ENCODE measurements at places on chromosomes 16 and 17. TPM values are rescaled to one million over a fixed set of nuclear protein-coding genes. Genes with fewer than 3 reads are reported as not detected.

DNA sequence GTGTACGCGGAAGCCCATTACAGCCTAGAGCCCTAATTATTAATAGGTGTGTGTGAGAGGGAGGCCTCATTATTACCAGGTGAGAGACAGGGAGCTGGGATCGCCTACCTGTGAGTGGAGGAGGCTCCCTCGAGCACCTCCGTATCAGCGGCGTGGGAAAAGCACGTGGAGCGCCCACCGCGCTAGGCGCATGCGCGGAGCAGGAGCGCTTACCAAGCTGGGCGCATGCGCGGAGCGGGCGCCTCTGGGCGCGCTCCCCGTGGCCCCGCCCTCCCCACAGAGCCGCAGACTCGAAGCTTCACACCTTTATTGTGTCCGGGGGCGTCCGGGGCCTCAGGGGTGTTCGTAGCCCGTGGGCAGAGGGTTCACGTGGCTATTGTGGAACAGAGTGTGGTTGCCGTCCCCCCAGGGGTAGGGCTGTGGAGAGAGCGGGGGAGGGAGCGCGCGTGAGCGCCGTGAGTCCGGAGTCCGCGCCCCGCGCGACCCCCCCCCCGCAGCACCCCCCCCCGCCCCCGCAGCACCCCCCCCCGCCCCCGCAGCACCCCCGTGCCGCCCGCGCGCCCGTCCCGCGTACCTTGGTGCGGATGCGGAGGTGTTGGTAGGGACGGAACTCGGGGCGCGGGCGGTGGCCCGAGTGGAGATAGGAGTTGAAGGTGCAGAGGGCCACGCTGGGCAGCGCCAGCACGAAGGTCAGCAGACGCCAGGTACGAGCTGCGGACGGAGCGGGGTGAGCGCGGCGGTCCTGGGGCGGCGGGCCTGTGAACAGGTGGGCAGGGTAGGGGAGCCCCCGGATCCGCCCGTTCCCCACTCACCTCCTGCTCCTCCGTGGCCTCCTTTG, 500 bp downstream of the COX6A2 start:
- DNase-seq, result no peak
- no peaks in the 10 kb centered on the region for H3K36me3 ChIP-seq
- no peaks in the 10 kb centered on the region for H3K4me1 ChIP-seq
- H3K27me3 ChIP-seq, result peaks cover 7% of the 10 kb centered on the region

DNA sequence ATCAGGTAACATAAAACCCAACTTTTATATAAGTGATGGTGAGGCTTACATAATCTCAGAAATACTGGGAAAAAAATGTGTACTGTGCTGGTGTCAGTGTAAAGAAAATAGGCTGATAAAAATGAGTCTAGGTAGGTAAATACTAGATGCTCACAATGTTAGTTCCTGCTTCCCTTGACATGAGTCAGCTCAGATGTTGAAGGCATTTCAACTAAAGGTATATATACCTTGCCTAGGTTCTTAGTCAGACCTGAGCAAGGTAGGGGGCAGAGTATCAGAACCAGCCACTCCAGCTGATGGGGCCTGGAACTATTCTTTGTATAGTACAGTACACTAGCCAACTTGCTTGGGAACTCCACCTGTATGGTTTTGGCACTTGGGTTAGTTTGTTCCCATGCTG, 51.0 kb upstream of the CA10 start:
- no peak overlapping the region for H3K27ac ChIP-seq
- no peak overlapping the region for H3K4me3 ChIP-seq
- no peaks in the 10 kb centered on the region for H3K36me3 ChIP-seq
- DNase-seq, result no peak
- H3K4me1 ChIP-seq, result no peaks in the 10 kb centered on the region

DNA sequence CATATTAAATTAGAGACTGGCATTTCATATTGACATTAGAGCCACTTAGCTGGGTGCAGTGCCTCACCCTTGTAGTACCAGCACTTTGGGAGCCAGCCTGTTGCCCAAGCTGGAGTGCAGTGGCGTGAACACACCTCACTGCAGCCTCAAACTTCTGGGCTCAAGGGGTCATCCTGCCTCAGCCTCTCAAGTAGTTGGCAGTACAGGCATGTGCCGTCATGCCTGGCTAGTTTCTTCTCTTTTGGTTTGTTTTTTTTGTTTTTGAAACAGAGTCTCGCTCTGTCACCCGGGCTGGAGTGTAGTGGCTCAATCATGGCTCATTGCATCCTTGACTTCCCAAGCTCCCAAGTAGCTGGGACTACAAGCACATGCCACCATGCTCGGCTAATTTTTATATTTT, 8.7 kb downstream of the PPM1E start:
- H3K27ac ChIP-seq, result no peak overlapping the region
- H3K4me3 ChIP-seq, result no peak overlapping the region
- DNase-seq, result no peak
- H3K36me3 ChIP-seq, result no peaks in the 10 kb centered on the region

DNA sequence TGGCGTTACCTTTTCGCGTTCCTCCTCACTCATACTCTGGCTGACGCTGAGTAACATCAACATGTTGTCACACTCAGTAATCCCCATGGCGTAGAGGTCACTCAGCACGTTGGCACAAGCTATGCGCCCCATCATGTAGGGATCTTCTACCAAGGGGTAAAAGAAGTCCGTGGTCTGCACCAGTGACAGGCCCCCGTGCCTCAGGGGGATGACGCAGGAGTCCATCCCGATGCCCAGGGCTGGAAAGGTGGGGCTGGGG, 596 bp downstream of the SEPHS2 start:
- peaks cover 7% of the 10 kb centered on the region for H3K4me1 ChIP-seq
- H3K27me3 ChIP-seq, result no peaks in the 10 kb centered on the region
- peak overlapping the region; percentile 82 for H3K4me3 ChIP-seq
- H3K36me3 ChIP-seq, result no peaks in the 10 kb centered on the region

GRCh38 chr17:27218719-27219488, 75.0 kb upstream of the WSB1 start:
- H3K4me3 ChIP-seq, result no peak overlapping the region
- no peak overlapping the region for H3K27ac ChIP-seq
- H3K4me1 ChIP-seq, result no peaks in the 10 kb centered on the region
- no peak for DNase-seq
- H3K36me3 ChIP-seq, result no peaks in the 10 kb centered on the region
- H3K27me3 ChIP-seq, result no peaks in the 10 kb centered on the region

GRCh38 chr16:57192146-57192545, 6.0 kb downstream of the RSPRY1 start:
- no peaks in the 10 kb centered on the region for H3K36me3 ChIP-seq
- H3K27ac ChIP-seq, result no peak overlapping the region
- DNase-seq, result no peak
- peaks cover 8% of the 10 kb centered on the region for H3K4me1 ChIP-seq
- no peaks in the 10 kb centered on the region for H3K27me3 ChIP-seq
- H3K4me3 ChIP-seq, result no peak overlapping the region

Gene MRPL12
- total RNA-seq, result 13.2 TPM

DNA sequence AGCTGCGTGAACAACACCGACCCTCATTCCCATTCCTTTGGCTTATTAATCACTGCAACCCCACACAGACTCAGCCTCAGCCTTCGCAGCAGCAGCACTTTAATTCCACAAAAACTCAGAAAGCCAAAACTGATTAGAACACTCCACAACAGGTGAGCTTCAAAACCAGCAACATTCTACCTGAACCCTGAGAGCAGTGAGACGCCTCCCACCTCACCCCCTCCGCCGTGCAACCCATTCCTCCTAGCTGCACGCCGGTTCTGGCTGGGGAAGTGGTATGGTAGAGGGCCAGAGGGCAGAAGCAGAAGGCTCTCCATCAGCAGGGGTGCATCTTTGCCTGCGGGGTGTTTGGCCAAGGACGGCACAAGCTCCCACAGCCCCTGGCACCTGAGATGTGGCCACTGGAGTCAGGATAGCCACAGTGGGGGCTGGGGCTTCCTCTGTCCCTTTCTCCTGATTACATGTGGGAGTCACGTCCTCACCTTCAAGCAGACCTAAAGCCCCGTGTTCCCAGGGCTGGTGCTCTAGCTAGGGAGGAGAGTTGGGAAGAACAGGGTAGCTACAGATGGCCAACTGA, 1.6 kb downstream of the BORCS6 start:
- peaks cover 21% of the 10 kb centered on the region for H3K27me3 ChIP-seq
- H3K36me3 ChIP-seq, result no peaks in the 10 kb centered on the region
- H3K27ac ChIP-seq, result no peak overlapping the region

GRCh38 chr17:876272-876671, 94.1 kb downstream of the MRM3 start:
- H3K27ac ChIP-seq, result no peak overlapping the region
- no peak for DNase-seq
- H3K27me3 ChIP-seq, result no peaks in the 10 kb centered on the region
- no peak overlapping the region for H3K4me3 ChIP-seq

- no peak overlapping the region for H3K27ac ChIP-seq
- H3K36me3 ChIP-seq, result no peaks in the 10 kb centered on the region
- no peak overlapping the region for H3K4me3 ChIP-seq
- no peaks in the 10 kb centered on the region for H3K27me3 ChIP-seq
- no peak for DNase-seq
Observed at GRCh38 chr17:34275881-34276280, 5.9 kb downstream of the CCL7 start.

DNA sequence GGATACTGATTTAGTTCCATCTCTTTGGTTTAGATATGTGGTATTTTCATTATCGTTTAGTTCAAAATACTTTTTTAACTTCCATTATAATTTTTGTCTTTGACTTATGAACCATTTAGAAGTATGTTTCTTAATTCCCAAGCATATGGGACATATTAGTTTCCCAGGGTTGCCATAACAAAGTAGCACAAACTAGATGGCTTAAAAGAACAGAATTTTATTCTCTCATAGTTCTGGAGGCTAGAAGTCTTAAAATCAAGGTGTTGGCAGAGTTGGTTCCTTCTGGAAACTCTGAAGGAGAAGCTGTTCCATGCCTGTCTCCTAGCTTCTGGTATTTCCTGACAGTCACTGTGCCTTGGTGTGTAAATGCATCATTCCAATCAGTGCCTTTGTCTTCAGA, 291.5 kb upstream of the AXIN2 start:
- no peaks in the 10 kb centered on the region for H3K36me3 ChIP-seq
- no peak overlapping the region for H3K27ac ChIP-seq
- no peak for DNase-seq
- H3K4me3 ChIP-seq, result no peak overlapping the region
- H3K27me3 ChIP-seq, result no peaks in the 10 kb centered on the region

Gene TBKBP1
- 21.6 TPM for total RNA-seq

Gene CHST5
- not detected for total RNA-seq

- H3K4me1 ChIP-seq, result peaks cover 66% of the 10 kb centered on the region
- peak; percentile 66 for DNase-seq
- H3K36me3 ChIP-seq, result no peaks in the 10 kb centered on the region
- H3K27ac ChIP-seq, result no peak overlapping the region
- H3K27me3 ChIP-seq, result peaks cover 94% of the 10 kb centered on the region
Observed at GRCh38 chr17:50560931-50561745, 623 bp downstream of the CACNA1G start.

Gene NEK8
- total RNA-seq, result 3.7 TPM

DNA sequence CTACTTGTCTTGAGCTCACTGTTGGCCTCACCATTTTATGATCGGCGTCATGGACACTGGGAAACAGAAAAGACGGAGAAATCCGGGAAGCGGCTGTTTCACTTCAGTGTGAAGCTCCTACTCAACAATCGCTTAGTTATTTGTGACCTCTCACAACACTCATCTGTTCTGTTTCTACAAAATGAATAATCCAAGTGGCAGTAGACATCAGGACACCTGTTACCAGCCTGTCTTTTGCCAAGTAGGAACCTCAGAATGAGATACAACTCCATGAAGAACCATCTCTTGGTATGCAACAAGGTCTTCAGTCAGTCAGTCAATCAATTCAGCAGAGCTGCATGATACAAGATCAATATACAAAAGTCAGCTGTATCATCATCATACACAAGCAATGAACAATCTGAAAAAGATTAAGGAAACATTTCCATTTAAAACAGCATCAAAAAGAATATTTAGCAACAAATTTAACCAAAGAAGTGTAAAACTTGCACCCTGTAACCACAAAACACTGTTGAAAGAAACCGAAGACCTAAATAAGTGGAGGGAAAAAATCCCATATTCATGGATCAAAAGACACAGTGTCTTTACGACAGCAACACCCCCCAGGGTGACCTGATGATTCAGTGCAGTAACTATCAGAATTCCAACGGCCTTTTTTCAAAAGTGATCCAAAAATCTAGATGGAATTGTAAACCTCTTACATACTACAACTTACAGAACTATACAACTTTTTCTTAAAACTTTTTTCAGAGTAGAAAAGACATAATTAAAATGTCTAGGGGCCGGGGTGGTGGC, 63.4 kb downstream of the ANKRD11 start:
- H3K27me3 ChIP-seq, result no peaks in the 10 kb centered on the region
- no peak overlapping the region for H3K4me3 ChIP-seq
- H3K36me3 ChIP-seq, result no peaks in the 10 kb centered on the region
- no peak for DNase-seq
- no peak overlapping the region for H3K27ac ChIP-seq
- peaks cover 18% of the 10 kb centered on the region for H3K4me1 ChIP-seq

- H3K27me3 ChIP-seq, result no peaks in the 10 kb centered on the region
- H3K4me3 ChIP-seq, result no peak overlapping the region
- H3K4me1 ChIP-seq, result no peaks in the 10 kb centered on the region
- no peaks in the 10 kb centered on the region for H3K36me3 ChIP-seq
Observed at GRCh38 chr16:19095654-19096053, 18.1 kb upstream of the ITPRIPL2 start.

All from neural progenitor cell (in vitro differentiated cells).